Eye (tissue), 1 donor: ENCODE measurements at places on chromosomes 11 and 22.

DNA sequence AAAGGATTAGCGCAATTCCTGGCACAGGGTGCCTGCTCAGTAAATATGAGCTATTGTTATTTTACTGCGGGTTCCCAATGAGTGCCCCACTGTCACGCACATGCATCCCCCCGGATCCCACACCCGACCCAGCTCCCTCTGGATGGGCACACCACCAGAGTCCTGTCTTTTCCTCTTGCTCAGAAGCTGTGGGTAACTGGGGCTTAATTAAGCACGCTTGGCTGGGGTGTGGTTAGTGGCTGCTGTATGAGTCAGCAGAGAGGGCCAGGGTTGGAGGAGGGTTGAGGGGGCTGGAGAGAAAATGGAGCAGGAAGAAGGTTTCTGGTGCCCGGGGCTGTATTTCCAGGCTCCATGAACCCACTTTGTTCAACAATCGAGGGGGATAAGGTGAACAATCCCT, 30.3 kb upstream of the NECTIN1 start:
- no peak for DNase-seq

DNA sequence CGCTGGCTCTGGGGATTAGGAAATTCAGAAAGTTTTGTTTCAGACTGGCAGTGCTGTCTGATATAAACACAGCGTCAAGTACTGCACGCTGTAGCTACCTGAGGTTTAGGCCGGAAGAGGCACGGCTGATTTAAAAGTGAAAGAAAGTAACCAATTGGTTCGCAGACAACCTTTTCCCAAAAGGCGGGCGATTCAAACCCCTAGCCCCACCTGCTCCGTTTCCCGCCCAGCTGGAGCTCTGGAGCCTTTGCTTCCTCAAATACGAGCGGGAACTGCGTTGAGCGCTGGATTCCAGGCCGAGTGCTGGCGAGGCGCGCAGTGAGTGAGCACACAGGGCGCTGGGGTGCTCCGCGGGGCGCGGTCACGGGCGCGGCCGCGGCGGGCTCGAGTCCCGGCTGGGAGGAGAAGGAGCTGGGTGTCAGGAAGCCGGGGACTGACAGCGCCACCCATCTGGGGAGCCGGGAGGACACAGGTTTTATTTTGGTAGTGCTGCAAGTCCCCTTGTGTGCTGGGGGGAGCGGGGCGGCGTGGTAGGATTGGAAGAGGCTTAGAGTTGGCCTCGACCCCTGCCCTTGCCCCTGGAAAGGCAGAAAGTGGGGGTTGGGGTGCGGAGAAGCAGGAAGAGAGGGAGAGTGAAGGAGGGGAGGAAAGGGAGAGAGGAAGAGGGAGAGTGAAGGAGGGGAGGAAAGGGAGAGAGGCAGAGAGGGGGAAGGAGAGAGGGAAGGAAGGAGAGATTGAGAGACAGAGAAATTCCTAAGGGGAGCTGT, 2.1 kb downstream of the FAM111A start:
- peak; percentile 92 for DNase-seq

DNA sequence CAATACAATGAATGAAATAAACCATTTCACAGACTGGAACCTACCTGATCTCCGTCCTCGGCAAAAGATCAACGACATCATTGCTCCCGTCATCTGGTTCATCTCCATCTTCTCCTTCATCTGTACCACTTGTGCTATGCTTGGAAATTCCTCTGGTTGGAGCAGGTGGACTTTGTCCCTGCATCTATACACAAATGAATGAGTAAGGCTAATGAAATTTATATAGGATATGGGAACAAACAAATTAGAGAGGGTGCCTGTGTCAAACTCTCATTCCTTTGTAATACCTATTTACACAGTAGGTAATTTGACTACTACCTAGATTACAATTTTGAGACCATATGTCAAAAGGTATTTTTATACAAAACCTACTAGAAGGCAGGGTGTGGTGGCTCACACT, 59.4 kb downstream of the F2 start:
- DNase-seq = no peak

GRCh38 chr22:19451570-19451969, 4.1 kb upstream of the C22orf39 start:
- DNase-seq = no peak

GRCh38 chr11:65639623-65640482, 2.0 kb downstream of the SIPA1 start:
- no peak for DNase-seq

- no peak for DNase-seq
Measured at GRCh38 chr11:55949330-55949729, 13.1 kb upstream of the OR5I1 start.

DNA sequence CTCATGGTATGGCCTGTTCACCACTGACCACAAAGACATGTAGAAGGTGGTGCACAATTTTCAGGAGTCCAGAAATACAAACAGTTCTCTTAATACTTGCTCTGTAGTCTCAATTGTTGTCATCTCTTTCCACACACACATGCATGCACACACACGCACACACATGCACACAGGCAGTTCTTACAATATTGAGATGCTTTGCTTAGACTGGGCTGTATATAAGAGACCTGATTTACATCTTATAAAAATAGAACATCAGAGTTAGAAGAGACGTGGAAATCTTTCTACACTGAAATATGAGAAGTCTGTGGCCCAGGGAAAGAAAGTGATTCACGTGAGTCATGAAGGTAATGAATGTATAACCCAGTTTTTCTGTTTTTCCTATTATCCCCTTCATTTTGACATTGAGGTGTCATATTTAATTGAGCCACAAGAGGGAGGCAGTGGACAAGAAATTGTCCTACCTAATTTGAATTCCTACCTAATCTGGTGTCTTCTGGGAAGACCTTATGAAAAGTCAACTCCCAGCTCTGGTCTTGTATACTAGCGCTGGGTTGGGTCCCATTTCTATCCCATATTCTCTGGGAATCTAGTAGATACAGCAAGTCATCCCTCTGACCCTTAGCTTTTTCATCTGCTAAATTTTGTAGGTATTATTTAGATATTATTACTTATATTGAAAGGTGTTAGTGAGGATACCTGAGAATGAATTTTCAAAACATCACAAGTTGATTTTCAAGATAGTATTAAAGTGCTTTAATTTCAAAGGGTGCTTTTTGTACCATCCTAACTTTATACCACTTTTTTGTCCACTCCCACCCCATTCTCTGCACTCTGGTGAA, 14.9 kb upstream of the MS4A4A start:
- peak; percentile 81 for DNase-seq

DNA sequence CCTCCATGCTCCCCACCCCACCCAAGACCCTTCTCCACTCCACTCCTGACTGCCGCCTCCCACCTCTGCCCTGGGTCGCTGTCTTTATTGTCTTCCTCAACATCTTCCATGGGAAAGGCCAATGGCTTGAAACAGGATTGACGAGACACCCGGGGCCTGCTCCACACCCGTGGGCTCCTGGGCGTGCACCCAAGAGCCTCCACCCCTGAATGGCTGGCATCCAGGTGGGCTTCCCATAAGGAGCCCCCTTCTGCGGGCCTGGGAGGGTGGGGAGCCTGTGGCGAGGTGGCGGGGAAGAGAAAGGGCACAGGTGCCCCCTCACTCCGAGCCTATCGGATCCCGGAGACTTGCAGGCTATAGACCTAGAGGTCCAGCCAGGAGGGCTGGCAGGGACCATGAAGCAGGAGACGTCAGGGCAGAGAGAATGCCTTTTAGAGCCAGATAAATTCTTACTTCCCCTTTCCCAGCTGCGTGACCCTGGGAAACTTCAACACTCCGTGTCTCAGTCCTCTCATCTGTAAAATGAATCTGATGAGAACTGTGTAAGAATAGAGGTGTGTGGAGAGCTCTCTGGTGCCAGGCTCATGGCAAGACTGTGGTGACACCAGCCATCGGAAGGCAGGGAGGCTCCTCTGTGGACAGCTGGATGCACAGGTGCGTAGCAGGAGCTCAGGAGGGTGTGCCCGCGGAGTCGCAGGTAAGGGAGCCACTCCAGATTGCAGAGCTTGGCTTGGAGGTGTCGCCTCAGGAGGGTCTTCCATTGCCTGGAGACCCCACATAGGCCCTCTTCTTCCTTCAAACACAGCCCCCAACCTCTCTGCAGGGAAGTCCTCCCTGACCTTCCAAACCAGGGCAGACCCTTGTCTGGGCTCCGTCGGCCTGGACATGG, 53.9 kb downstream of the SMIM38 start:
- DNase-seq = no peak

GRCh38 chr11:113651023-113651422, 55.1 kb downstream of the TMPRSS5 start:
- no peak for DNase-seq

DNA sequence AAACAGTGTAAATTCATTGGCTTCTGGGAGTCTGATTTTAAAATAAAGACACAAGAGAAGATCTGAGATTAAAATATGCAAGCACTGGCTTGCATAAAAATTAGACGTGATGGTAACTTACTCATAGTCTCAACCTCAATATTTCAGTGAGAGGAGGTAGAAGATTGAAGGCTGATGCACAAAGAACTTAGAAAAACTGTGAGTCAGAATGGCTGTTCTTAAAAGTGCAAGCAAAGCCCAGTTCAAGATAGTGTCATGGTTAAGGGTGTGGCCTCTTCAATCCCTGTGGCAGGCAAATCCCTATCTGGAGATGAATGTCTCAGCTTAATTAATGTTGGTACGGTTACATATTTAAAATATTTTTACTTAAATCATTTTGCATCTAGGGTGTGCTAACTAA, 33.6 kb upstream of the FIBIN start:
- no peak for DNase-seq

GRCh38 chr11:75946531-75947530, 131.8 kb downstream of the UVRAG start:
- no peak for DNase-seq

- no peak for DNase-seq
Measured at GRCh38 chr11:77136074-77136473, 8.0 kb downstream of the MYO7A start.

- DNase-seq = no peak
Measured at GRCh38 chr11:31657091-31657490, 147.5 kb downstream of the ELP4 start.

DNA sequence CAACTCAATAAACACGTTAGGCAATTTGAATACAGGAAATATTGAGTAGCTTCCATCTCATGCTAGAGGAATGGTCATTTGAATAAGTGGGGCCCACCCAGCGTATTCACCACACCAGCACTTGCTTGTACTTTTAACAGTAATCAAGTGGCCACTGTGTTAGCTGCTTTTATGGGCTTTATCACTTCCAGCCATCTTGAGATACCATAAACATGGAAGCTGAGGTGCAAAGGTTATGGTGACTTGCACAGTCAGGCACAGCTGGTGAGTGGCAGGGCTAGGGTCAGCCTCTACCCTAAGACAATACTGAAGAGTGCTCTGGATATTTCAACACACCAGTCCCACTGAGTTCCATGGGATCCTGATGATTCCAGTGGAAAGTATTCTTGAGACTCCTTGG, 6.7 kb downstream of the JOSD1 start:
- DNase-seq = no peak

DNA sequence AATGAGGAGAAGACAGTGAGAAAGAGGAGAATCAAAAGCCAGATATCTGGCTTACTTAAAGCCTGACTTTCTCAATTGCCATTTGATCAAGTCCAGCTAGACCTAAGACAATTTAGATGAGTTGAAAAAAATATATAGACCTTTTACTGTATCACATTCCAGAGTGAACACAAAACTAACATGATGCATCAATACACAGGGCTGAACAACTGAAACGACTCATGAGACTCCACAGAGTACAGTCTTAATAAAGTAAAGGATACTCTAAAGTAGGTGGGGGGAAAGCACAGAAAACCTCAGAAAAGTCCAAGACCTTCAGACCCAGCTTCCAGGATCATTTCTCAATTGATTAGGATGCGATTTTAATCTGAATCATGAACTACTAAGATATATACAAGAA, 95.3 kb upstream of the OR9G4 start:
- DNase-seq = no peak

DNA sequence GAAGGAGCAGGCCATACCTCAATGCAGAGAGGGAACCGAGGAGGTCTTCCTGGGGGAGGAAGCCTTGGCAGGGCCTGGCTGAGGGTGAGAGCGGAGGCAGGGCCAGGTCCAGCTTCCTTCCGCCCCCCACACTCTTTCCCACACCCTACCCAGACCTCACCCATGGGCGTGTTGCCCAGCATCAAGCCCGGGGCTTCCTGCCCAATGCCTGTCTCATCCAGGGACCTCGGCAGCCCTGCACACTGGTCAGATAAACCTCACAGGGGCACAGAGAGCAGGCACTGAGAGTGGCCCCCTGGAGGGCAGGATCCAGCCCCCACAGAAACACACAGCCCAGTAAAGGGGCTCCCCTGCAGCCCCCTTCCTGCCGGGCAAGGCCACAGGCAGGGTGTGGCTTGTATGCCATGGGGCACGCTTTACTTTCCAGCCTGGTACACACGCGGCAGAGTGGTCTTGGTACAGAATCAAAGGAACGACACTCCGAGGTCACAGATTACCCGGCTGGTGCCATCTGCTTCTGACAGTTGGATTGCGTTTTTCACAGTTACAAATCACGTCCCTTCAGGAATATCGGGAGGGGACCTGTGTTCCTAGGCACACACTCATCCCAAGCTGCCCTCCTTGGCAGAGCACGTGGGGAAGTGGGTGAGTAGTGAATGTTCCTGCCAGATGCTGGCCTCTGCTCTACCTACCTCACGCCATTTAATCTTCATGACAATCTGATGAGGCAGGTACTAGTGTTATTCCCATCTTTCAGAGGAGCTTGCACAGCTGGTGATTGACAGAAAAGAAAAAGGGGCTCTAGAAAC, 20.0 kb upstream of the CD5 start:
- DNase-seq = no peak
